ENCODE measurements at places on chromosomes 11 and 22. TPM values are rescaled to one million over a fixed set of nuclear protein-coding genes. Genes with fewer than 3 reads are reported as not detected.

PLAAT3 gene
- polyA plus RNA-seq: 2.1 TPM

TRPC6 gene
- not detected for polyA plus RNA-seq

DNA sequence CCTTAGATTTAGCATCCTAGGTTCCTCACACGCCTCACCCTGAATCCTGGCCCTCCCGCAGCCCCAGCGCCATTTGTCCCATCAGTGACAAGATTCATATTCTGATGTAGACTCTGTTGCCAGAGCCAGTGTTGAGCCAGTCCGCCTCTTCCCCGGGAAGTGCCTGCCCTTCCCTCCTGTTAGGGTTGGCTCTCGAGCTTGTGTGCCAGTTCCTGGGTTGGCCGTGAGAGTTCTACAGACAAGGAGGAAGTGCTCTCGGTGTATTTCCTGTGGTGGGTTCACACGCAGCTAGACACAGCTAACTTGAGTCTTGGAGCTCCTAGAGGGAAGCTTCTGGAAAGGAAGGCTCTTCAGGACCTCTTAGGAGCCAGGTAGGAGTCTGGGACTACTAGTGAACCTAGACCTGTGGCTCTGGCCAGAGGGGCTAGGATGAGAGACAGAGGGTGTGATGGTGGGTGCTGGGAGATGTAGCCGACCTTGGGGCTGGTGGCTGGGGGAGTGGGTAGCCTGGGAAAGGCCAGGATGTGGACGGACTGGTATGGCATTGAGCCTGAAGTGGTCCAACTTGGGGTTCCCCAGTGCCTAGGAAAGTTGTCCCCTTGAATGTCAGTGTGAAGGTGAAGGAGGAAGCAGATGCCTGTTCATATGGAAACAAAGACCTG lies at the start of gene IL18BP:
Gene IL18BP, plus strand, starts transcription at position 261 of the 662 bp plus-strand sequence. CDS start 1,076 bp downstream, outside the sequence.
- no peak for DNase-seq

GRCh38 chr11:77301510-77301909 lies at the start of gene GDPD4:
TSS of gene GDPD4 (minus strand) at chr11:77301686. CDS start at chr11:77285137, 16,549 bp downstream.
- DNase-seq: no peak

DNA sequence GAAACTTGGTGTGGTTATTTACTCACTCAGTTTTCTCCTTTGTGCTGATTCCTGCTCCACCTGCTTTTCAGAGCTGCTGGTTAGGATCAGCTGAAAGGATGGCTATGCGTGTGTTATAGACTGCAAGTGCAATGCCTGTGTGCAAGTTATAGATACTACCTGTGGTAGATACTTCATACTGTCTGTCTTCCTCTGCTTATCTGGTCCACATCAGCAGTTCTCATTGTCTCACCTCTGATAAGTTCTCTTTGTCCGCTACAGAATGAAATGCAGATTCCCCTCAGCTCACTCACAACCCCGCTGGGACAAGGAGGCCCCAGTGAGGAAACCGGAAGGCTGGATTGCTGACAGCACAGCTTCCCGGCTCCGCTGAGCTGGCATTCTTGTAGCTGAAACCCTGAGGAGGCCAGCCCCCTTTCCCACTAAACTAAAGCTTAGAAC lies 37.5 kb upstream of the LYVE1 start:
- DNase-seq: no peak

DNA sequence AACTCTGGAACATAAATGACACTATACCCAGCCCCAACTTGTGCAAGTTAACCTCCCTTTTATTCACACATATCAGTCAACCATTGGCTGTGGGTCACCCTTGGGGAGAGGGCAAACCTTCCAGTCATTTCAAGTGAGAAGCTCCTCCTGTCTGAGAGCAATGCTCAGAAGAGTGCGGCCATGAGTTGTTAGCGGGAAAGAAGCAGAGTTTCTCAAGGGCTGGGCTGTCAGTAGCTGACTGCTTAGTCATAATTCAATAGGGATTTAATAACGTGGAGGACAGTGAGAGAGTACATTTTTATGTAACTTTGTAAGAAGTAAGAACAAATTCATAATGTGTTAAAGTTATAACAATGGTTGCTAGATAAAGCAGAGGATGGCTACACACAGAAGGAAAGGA lies 5.1 kb downstream of the PATE2 start:
- DNase-seq: no peak

DNA sequence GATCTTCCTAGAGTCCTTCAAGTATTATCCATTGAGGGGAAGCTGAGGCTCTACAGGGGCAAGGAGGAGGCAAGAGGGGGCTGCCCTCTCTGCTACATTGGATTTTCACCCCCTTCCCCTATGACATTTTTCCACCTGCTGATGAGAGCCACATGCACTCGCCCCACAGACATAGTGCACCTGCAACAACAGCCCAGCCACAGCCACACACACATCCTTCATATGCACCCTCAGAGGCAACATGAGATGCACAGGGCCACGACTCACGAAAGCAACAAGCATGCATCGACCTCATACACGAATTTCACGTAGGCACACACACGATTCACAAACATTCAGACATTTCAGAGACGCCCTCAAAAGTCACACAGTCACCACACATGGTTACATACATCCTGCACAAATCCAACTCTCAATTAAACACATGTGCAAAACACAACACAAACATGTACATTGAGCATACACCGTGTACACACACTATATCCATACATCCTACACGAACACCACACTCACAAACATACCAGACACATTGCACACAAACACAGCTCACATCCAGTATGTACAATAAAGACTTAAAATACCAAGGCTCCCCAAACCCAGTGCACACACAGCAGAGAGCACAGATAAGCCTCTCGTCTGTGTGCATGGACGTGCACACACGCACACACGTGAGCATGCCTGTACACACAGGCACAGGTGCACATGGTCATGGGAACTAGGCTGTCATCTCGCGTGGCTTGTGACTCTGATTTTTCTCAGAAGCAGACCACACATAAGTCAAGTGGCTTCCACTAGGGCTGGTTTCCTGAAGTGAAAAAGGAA lies 6.3 kb upstream of the LRRC32 start:
- DNase-seq: no peak

DNA sequence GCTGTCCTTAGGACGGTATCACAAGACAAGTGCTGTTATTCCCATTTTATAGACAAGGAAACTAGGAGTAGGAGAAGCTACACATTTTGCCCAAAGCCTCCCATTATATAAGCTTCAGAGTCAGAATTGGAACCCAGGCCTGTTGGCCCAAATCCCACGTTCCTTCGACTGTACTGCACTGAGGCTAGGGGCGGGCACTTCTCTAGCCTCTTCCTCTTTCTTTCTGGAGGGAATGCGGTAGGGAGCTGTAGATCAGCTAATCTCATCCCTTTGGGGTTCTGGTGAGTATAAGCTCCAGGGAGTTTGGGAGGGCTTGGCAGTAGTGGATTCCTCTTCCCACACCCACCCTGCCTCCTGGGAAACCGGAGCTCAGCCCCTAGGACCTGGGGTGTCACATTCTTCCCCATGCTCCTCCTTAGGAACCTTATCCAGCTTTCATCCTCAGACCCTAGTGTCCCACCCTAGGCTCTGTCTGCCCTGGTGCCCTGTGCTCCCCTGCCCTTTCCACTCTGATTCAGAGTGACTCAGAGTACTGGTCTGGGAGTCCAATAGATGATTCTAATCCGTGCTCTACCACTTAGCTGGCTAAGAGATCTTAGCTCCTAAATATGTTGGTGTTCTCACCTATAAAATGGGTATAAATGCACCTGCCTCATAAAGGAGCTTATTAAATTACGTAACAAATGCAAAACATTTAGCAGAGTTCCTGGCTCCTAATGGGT lies 29.3 kb downstream of the PHLDB1 start:
- no peak for DNase-seq

- DNase-seq: no peak
Measured at GRCh38 chr11:13289081-13289480, 11.5 kb downstream of the BMAL1 start.

- peak; percentile 42 for DNase-seq
Measured at GRCh38 chr11:119144825-119145486, 3.9 kb upstream of the ABCG4 start.

GRCh38 chr22:44884562-44884961 lies 125.2 kb downstream of the PHF21B start:
- DNase-seq: no peak

DNA sequence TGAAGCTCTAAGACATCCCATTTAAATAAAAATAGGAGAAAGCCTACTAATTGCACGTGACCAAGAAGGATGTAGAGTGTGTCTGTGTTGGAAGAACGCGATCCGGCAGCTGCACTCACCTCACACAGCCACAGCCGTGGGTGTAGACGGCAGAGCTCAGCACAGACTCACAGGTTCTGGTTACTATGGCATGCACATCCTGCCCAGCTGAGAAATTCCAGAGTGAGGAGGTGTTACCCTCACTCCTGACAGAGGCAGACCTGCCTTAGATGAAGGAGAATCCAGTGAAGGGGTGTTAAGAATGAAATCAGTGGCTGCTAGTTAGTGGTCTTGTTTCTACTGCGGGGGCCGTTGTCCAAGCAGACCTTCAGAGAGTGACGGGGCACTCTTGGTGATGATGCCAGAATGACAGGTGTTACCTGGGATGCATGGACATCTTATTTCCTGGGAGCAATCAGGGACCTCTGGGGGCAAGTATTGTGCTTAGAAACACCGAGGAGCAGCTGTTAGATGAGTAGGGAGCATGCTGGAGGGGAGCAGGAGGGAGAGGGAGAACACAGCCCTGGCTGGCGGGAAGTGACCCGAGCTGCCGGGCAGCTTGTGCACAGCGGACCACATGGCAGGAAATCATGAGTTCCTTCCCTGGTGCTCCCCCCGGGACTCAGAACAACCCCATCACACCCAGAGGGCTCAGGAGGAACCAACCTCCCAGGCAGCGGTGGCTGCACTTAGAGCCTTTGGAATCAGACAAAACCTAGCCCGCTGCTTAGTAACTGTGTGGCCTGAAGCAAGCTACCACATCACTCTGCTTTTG lies 12.3 kb downstream of the KCNJ5 start:
- DNase-seq: peak; percentile 84

GRCh38 chr11:71947498-71947897 lies 18.7 kb downstream of the RNF121 start:
- peak; percentile 14 for DNase-seq

- DNase-seq: no peak
Measured at GRCh38 chr11:17634776-17635550, 84.4 kb upstream of the MYOD1 start.

- DNase-seq: no peak
Measured at GRCh38 chr11:131353766-131354165, 16.6 kb upstream of the NTM start.

DNA sequence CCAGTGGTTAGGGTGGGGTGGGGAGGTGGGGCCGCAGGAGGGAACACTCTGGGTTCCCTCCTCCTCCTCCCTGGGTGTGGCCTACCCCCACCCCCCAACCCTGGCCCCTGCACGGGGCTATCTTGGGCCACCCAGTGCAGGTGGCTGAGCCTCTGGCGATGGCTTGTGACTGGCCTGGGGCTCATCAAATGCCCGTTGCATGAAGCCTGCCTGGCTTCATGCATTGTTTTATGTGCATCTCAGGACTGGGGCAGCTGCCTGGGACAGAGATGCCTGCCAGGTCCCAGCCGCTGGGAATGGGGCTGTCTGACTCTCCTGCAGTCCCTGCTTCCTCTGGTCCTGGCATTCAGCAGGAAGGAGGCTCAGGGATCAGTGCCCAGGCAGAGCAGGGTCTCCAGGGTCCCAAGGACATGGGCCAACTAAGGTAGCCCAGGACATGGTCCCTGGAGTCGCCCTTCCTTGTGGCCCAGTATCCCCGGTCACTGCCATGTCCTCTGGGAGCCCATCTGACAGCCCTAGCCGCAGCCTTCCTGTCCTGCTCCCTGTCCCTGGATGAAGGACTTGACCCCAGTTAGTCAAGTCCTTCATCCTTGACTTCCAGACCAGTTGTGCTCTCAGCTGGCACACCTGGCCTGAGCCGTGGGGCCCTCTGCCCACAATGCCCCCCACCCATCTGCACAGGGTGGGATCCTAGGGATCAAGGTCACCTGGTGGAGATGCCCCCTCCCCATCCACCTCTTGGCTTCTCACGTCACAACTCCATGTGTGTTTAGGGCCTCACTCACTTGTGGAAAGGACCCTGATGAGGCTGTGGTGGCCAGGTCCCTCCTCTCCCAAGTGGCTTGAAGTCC lies 112.1 kb upstream of the FGF3 start:
- no peak for DNase-seq

DNA sequence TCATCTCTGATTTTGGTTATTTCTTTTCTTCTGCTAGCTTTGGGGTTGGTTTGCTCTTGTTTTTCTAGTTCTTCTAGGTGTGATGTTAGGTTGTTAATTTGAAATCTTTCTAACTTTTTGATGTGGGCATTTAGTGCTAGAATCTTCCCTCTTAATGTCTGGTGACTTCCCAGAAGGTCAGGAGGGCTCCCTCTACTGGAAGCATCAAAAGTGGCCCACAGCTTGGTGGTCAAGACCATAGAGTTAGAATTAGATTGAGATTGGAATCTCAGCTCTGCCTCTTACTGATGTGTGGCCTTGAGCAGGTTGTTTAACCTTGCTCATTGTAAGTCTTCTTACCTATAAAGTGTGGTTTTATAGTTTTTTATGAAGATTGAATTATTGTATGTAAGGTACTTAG lies 99.3 kb downstream of the FDX1 start:
- DNase-seq: no peak

GRCh38 chr11:19953909-19954308 lies 206.4 kb downstream of the DBX1 start:
- DNase-seq: peak; percentile 80

DNA sequence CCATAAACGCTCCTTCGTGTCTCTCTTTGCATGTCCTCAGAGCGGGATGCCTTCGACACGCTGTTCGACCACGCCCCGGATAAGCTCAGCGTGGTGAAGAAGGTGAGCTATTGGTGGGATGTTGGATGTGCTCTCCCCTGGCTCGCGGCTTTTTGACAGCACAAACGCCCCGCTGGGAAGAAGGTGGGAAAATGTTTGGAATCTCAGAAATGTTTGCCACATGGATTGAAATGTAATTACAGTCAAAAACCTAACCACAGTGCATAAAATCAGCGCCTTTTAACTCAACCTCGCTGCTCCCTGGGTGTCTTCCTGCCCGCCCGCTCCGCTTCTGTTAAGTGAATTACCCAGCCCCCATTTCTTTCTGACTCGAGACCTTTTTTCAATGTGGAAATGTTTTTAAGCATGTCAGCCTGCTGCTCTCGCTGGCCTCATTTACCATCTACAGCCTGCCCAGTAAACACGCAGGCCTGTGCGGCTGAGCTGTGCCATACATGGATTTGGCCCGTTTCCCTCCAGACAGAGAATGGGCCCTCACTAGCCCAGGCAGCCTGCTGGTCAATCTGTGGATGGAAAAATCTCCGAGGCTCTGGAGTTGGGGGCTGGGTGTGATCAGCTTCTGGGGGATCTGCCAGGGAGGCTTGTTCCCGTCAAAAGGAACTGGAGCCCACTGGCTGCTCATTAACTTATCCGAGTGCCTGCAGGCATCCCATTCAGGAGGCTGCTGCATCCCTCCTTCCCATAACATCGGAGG lies 32.7 kb upstream of the PARVG start:
- DNase-seq: no peak

All from mammary epithelial cell (primary cell).